ENCODE measurements at places on chromosomes 6 and 20. TPM values are rescaled to one million over a fixed set of nuclear protein-coding genes. Genes with fewer than 3 reads are reported as not detected.

The PNPLA1 gene
- total RNA-seq: not detected

The HUS1B gene
- total RNA-seq: 3.2 TPM

The TPD52L2 gene
- 128 TPM for total RNA-seq

The EYA4 gene
- not detected for total RNA-seq

The ABCC10 gene
- total RNA-seq: 22.8 TPM

Measured in thoracic aorta endothelial cell (primary cell).